ENCODE measurements at places on chromosomes 4 and X.

DNA sequence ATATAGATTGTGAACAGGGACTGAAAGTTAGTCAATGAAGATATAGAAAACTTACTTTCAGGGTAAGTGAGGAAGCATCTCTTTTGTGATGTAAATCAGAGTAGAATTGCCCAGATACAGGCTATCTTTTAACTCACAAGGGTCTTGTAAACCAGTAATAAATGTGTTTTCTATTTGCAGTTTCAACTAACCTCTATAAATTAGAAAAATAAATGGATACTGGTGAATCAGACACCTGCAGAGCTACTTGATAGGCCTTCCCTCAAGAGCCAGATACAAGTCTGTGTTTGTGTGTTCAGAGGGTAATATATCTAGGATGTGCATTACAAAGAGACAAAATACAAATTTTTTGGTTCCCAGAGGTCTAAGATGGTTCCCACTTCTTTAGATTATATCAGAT is 82.9 kb downstream of the DCLK2 start:
- DNase-seq: no peak

GRCh38 chr4:99202094-99202493 is 17.0 kb downstream of the ADH6 start:
- DNase-seq: no peak

DNA sequence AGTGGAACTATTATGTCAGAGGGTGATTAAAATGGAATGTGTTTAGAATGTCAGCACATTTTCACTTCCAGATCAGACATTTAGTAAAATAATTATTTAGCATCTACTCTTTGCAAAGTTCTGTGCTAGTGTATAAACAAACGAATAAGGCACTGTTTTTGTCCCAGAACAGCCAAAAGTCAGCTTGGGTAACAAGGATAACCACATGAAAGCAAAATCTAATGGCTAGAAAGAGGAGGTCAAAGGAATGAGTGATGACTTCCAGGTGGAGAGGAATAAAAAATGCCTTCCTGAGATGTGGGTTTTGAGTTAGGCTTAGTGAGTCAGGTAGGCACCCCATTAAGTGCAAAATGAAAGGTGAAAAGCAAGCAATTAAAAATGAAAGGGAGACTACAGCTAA is 112.6 kb downstream of the ATP10D start:
- DNase-seq: no peak

- DNase-seq: peak; percentile 25
These were observed 128.3 kb downstream of the MANBA start for GRCh38 chr4:102632241-102633065.

DNA sequence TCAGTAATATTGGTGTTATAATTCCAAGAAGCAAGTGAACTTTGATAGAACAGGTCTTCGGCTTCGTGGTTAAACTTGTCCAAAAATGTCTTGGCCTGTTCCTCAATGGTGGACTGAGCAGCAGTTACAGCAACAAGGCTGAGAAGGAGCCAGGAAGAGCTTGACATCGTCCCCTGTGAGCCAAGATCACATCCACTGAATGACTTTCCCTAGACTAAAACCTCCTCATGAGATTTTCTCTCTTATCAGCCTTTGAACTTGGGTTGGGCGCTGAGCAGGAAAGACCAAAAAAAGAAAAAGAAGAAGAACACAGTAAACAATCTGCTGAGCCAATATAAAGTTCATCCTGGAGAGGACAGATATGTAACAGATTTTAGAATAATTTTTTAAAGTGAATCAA is at the start of gene ACE2:
Gene ACE2, minus strand, starts transcription at position 216 of the 400 bp plus-strand sequence. Its CDS starts 49 bp downstream, at position 167.
- DNase-seq: no peak

DNA sequence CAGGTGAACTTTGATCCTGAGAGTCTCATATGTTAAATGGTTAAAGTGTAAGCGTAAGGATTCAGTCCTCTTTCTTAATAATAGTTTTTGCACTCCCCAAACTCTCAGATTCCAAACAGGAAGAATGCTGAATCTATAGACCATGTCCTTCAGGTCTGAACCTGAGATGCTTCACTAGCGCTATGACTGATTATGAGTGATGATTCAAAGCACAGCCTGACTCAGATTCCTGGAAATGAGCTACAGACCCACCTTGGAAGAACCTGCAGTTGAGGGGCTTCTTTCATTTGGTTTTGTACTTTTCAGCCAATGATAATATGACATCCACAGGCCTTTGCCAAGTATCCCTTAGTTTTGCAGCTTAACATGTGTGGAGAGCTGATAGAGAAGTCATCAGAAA is 1.4 kb downstream of the EDNRA start:
- DNase-seq: no peak

DNA sequence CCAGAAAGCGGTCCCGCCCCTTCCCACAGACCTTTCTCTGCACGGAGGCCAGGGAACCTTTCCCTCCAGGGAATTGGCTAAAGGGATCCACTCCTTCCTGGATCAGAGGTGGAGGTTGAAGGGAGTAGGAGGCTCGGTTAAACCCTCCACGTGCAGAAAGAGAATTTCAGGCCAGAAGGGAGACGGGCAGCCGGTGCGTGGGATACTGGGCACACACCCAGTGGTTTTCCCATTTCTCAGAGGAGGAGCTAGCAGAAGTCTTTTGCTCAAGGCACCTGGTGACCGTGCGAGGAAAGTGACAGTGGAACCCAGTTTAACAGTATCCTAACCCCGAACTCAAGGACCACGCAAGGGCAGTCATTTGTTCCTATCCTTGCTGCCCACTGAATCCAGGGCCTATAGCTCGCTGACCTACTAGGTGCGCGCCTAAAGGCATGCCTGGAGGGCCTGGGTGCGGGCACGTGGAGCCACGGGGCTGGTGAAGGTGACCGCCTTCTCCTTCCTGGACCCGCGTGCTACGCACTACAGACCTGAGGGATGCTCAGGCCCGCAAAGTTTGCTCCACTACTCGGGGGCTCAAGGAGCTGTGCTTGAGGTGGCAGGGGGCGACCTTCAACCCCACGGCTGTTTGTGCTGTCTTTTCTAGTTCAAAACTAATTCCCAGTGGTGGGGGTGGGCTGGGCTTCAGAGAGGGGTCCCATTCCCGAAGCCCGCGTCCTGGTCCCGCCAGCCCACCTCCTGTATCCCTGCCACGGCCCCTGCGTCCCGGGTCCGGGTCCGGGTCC is 587 bp upstream of the AFF2 start:
- DNase-seq: no peak

- DNase-seq: no peak
These were observed 2.4 kb upstream of the MBNL3 start for GRCh38 chrX:132491191-132491590.

DNA sequence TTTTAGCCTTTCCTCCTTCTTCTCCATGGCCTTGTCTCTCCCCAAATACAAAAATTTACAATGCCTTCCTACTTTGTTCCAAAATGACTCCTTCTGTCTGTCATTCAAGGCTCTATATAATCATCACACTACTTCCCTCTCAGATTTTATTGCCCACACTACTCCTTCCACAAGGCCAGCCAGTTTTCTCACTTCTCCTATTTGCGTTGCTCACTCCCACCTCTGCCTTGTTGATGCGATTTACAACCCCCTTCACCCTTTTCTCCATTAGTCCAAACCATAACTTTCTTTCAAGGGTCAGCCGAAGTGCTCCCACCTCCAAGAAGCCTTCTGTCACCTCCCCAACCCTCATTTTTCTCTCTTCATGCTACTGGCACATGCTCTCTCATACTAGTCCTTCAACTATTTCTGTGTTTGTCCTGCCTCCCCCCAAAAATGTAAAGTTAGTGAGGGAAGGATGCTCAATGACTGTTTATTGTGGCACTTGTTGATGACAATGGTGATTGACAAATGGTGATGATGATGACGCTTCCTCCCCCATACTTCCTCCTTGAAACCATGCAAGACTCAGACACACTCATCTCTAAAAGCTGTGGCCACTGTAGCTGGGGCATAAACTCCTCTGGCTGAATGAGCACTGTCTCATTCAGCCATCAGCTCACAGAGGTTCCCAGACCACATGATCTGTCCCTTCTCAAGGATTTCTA is 2.7 kb upstream of the XKRX start:
- DNase-seq: no peak

DNA sequence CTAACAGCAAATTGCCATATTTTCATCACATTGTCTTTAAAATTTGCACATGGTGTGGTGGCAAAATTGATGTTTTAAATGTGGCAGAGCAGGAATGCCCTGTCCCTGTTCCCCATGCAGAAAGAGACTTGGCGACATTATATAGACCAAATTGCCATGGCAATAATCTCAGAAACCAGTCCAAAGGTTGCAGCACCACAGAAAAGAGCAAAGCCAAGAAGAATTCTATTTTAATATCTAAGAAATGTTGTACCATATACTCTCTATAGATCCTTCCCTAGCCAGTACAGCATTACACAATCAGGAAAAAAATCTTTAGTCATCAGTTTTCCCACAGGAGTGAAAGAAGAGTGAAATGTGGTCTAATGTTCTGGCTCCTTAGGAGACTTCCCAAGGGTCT is 80.0 kb downstream of the UGT2B28 start:
- no peak for DNase-seq

All from umbilical cord (tissue), 2 donors.